ENCODE measurements at places on chromosomes 2 and 18. TPM values are rescaled to one million over a fixed set of nuclear protein-coding genes. Genes with fewer than 3 reads are reported as not detected.

The KLHL14 gene
- 0.98 TPM for total RNA-seq

The B3GNT7 gene
- 13.0 TPM for total RNA-seq

The OSBPL6 gene
- total RNA-seq: 1.1 TPM

The PIEZO2 gene
- total RNA-seq: 311 TPM

The SERPINB13 gene
- not detected for total RNA-seq

The TMEM37 gene
- total RNA-seq: not detected

All from dermis lymphatic vessel endothelial cell (primary cell).